Upper lobe of left lung (tissue), 6 donors: ENCODE measurements at places on chromosomes 5 and 9. TPM values are rescaled to one million over a fixed set of nuclear protein-coding genes. Genes with fewer than 3 reads are reported as not detected.

Gene IFNA2
- total RNA-seq = not detected

DNA sequence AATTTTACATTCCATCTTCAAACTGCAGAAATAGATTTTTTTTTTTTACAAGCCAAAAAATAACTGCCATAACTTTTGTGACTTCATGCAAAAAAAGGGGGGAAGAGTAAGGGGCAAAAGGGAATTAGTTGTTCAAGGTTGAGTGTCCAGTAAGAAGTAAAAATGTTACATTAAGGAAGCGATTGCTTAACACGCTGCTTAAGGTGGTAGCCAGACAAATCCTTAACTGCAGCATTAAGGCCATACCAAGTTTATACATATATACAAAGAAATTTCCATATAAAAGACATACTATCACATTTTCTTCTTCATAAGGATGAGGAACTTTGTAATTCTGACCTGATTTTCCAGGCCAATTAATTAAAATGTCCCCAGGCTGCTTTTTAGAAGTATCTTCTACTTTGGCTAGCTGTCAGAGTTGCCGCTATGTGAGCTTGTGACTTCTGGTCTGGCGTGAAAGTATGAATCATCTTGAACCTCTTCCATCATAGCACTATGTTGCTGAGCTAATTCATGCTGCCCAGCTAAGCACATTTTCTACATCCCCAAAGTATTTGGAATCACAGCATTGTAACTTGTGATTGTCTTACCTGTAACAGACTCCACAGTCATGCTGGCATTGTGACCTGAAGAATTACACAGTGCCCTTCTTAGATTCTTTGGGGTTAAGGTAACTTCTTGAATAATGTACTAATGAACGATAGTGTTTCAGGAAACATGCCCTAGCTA is 40.0 kb downstream of the G3BP1 start:
- DNase-seq = no peak
- H3K27me3 ChIP-seq = no peaks in the 10 kb centered on the region
- H3K27ac ChIP-seq = no peak overlapping the region
- no peak overlapping the region for H3K4me3 ChIP-seq
- H3K4me1 ChIP-seq = no peaks in the 10 kb centered on the region
- H3K36me3 ChIP-seq = peaks cover 11% of the 10 kb centered on the region

- no peak overlapping the region for H3K27ac ChIP-seq
- H3K4me1 ChIP-seq = peaks cover 20% of the 10 kb centered on the region
These were observed 177.1 kb downstream of the NR3C1 start for GRCh38 chr5:143226361-143226760.

DNA sequence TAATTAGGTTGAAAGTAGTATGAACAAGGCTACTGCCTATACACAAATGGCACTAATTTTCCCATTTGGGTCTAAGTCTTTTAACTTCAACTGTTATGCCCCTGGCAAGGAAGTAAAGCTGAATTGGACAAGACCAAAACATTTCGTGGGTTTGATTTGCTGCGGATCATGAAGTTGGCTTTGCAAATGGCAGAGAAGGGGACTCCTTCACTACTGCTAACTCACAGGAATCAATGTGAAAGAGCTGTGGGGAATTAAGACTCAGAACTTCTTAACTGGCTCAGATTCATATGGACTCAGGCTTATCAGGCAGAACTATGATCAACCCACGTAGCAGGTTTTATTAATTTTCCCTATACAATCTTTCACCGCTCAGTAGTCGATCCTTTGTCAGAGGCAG is 73.8 kb upstream of the IFNE start:
- no peak overlapping the region for H3K27ac ChIP-seq
- H3K36me3 ChIP-seq = no peaks in the 10 kb centered on the region
- H3K27me3 ChIP-seq = peaks cover 7% of the 10 kb centered on the region
- DNase-seq = no peak

DNA sequence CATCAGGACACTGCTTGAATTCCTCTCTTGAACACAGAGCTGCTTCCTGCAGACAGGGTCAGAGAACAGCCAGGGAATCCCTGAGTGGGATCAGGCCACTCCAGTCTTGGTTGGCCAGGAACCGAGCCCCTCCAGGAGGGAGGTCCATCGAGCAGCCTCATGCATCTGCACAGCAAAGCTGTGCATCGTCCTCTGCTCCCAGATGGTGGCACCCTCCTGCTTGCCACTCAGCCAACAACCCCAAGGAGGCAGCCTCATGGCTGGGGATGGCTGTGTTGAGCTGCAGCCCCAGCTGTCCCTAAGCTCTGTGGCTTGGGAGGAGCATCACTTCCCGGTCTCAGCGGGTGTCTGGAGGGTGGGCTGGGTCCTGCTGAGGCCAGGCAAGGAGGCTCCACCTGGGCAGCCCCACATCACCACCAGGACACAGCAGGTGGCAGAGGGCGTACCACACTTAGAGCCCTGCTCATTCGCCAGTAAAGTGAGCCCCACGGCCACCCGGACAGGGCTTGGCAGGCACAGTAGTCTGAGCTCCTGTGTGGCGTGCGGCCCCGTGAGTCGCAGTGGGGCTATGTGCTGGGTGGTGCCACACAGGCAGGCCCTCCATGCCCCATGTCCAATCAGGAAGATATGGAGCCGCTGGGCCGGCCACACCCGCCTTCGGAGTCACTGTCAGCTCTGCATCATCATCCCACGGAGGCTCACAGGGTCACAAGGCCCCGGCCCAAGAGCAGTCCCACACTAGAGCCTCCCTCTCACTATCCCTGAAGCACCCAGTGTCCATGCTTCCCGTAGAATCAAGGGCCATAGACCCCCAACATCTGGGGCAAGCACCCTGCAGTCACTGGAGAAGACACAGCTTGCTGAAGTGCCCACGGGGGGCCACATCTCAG is 11.9 kb downstream of the LPCAT1 start:
- no peaks in the 10 kb centered on the region for H3K27me3 ChIP-seq
- DNase-seq = peak; percentile 74
- peaks cover 49% of the 10 kb centered on the region for H3K36me3 ChIP-seq
- H3K4me1 ChIP-seq = peaks cover 60% of the 10 kb centered on the region
- H3K27ac ChIP-seq = peak overlapping the region; percentile 19
- no peak overlapping the region for H3K4me3 ChIP-seq

Gene RAD1
- total RNA-seq = 20.4 TPM
